ENCODE measurements at places on chromosomes 12 and 14.

DNA sequence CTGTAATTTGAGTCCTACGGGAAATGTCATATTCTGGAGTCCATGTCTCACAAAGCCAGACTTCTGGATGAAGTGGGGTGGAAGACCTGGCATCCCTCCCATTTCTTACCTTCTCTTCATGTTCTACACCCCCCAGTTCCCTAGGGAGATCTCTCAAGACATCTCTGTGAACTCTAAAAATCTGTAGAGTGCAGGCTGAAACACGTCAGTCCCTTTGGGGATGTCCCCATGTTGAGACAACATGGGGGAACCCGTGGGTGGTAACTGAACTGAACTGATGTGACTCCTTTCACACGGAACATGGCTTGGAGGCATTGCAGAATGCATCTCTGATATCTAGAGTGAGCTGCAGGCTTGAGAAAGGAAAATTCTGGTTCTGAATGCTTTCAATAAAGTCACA lies 15.2 kb downstream of the SERPINA12 start:
- DNase-seq: no peak

DNA sequence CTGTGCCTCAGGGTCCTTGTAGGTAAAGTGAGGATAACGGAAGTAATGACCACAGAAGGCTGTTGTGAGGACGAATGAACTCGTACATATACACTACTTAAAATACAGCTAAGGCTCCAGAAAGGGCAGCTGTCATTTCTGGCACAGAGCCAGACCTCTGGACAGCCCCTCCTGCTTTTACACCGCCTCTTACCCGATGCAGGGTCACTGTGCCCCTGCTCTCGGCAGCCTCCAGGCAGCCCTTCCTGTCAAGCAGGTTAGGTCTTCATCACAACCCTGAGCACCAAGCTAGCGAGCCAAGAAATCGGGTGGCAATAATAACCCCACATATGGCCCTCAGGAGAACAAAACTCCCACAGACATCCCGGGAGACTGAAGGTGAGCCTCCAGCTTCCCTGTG lies 8.5 kb downstream of the TMEM229B start:
- no peak for DNase-seq

DNA sequence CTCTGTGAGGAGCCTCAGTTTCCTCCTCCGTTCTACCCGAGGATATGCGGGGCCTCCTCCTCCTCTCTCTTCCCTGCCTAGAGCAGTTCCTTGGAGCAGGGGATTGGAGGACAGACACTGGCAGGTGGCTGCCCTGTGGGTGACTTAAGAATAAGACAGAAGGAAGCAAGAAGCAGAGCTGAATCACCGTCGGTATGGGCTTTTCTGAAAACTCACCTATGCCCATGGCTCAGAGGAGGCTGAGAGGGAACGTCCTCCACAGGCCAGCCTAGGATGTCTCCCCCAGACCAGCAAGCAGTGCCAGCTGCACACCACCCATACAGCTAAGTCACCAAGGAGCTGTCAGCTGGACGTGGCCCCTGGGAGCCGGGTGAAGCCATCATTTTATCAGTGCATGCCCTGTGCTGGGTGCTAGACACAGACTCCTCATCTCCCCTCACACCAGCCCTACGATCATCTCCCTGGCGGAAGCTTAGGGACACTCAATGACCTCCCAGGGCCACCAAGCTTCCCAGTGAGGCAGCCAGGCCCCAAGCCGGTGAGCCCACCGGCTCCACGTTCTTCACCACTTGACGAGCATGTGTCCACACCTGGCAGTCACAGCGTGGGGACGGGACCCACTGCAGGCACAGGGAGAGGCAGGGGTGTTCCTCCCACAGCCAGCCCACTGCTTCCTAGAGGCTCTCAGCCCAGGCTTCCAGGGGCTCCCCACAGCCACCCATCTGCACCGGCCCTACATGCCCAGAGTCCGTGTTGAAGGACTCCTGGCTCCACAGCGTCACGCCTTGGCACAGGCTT lies 21.4 kb downstream of the ITPK1 start:
- DNase-seq: no peak

DNA sequence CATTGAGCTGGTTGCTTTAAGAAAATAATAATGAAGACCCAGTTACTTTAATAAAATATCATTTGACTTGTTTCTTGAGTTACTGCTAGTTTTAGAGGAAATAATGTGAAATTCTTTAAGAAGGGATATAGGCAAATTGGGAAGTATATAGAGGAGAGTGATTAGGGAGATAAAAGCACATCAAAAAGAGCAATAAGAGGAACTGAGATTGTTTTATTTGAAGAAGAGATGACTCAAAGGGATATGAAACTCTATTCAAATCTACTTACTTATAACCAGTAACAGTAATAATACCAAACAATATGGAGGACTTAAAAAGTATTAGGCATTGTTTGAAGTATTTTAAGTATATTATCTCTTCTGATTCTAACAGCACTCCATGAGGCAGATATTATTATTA lies 37.1 kb downstream of the LRRK2 start:
- no peak for DNase-seq

GRCh38 chr14:66624336-66624937 lies 116.5 kb downstream of the GPHN start:
- peak; percentile 3 for DNase-seq

GRCh38 chr14:23610815-23611289 lies 25.3 kb upstream of the DHRS2 start:
- no peak for DNase-seq

GRCh38 chr12:69095765-69096477 lies 143.4 kb upstream of the CPSF6 start:
- DNase-seq: no peak

GRCh38 chr14:47278233-47278842 lies 397.1 kb downstream of the MDGA2 start:
- DNase-seq: no peak

- no peak for DNase-seq
Observed at GRCh38 chr12:102682366-102683289, 202.3 kb upstream of the IGF1 start.

- no peak for DNase-seq
Observed at GRCh38 chr12:49568442-49569162, 660 bp upstream of the MCRS1 start.

DNA sequence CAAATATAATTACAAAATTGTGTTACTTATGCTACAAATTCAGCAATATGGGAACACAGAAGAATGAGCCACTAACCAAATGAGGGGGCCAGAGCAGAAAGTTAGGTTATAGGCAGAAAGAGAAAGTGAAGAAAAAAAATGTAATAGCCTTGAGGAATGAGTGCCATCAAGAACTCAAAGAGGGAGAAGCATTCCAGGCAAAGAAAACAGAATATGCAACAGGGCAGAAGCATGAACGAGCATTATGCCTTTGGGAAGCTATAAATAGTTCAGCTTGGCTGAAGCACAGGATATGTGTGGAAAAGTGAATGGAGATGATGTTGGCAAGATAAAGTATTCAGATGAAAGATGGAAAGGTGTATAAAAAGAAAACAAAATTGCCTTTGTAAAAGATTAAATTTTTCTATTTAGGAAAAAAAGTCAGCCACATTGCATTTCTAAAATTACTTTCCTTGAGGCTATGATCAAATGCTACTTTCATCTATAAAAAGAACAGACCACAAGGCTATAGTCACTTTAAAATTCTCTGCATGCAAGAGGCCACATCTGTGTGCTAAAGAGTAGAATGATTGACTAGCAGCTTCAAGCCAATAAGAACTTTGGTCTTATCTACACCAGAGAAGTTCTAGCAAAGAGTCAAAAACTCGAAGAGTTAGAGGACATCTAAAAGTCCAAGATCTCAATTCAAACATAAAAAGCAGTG lies 193.6 kb upstream of the GARIN6 start:
- no peak for DNase-seq

GRCh38 chr12:43434614-43435013 lies 117.4 kb downstream of the ADAMTS20 start:
- no peak for DNase-seq

DNA sequence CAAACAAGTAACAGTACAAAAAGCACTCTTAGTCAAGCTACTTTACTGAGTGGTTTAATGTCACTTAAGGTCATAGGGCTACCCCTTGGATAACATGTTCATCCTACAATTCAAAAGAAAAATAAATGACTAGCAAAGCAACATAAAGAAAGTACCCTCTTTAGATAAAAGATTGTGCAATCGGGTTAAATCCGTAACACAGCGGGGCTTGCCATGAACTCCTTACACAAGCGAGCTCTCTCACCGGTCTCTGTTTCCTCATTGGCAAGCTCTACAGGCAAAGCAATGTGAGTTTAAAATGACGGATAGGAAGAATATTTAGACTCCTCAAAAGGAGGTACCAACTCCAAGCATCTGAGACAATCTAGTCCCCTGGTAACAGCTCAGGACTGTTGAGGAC lies 140.6 kb downstream of the EGLN3 start:
- DNase-seq: no peak

DNA sequence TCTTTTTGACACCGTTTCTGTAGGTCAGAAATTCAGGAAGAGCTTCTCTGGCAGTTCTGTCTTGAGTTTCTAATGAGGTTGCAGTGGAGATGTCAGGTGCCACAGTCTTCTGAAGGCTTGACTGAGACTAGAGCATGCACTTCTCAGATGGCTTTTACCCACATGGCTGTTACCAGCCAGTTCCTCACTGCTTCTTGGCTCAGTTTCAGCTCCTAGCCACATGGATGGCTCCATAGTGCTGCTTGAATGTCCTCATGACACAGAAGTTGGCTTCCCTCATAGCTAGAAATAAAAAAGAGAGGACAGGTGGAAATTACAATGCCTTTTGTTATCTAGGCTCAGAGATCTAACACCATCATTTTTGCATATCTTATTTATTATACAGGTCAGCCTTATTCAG lies 38.1 kb upstream of the SLC2A13 start:
- no peak for DNase-seq

DNA sequence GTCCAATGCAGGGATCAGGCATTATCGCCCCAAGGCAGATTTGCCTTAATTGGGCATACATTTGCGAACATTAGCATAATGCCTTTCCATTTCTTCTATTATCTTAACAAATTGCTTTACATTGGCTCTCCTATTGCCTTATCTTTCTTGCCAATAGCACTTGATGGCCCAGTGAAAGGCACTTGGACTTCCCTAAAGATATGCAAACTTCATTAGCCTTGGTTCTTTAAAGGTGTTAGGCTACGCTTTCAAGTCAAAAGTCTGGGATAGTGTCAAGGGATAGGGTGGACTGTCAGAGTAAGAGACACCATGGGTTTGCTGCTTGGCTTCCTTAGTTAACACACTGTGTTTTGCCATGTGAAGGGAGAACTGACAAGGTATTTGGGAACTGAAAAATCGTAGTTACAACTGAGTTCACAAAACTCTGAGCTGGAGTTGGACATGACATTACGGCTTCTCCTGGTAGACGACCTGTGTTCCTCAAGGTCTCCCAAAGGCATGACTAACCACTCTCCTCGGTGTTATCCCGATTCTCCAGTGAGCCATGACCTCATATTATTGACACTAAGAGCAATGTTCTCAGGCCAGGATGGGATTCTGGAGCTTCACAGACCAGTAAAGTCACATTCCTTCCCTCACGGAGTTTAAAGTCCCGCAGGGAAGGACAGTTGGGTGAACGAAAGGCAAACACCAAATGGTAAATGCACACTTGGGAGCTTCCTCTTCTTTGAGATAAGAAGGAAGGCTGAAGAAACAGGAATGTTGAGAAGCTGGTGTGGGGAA lies 65.2 kb downstream of the TBC1D30 start:
- DNase-seq: no peak

- no peak for DNase-seq
Observed at GRCh38 chr12:115440438-115440837, 756.5 kb upstream of the TBX3 start.

Data from stimulated activated CD8-positive, alpha-beta memory T cell treated with anti-CD3 and anti-CD28 coated beads, Interleukin-7, amount 100 ng/mL, for 4 hours (primary cell).